ENCODE measurements at places on chromosomes 7 and 10.

- no peaks in the 10 kb centered on the region for H3K36me3 ChIP-seq
- H3K27ac ChIP-seq = no peak overlapping the region
- peaks cover 13% of the 10 kb centered on the region for H3K4me1 ChIP-seq
- no peak for DNase-seq
These were observed 218.9 kb downstream of the DOCK4 start for GRCh38 chr7:111987115-111987826.

GRCh38 chr7:95342642-95343307, 18.4 kb upstream of the PON1 start:
- no peaks in the 10 kb centered on the region for H3K36me3 ChIP-seq
- no peak overlapping the region for H3K27ac ChIP-seq
- H3K27me3 ChIP-seq = no peaks in the 10 kb centered on the region
- H3K4me3 ChIP-seq = no peak overlapping the region
- DNase-seq = no peak

DNA sequence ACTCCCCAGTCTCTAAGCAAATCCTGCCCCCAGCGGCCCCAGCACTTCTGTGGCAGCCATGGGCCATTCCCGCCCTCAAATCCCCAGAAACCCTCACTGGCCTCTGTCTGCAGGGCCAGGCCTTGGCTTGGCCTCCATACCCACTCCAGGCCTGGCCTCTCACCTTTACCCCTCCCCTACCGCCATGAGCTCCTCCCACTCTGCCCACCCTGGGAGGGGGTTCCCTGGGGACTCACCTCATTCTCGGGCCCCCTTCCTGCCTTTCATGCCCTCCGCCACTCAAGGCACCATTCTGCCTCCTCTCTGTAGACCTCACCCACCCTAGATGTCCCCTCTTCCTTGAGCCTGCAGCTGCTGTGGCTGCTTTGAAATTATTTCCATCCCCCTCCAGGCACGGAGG, 41.0 kb downstream of the PRF1 start:
- no peak overlapping the region for H3K4me3 ChIP-seq
- no peaks in the 10 kb centered on the region for H3K27me3 ChIP-seq
- no peaks in the 10 kb centered on the region for H3K4me1 ChIP-seq
- H3K36me3 ChIP-seq = no peaks in the 10 kb centered on the region
- DNase-seq = no peak

- H3K27ac ChIP-seq = no peak overlapping the region
- DNase-seq = no peak
- H3K4me1 ChIP-seq = peaks cover 35% of the 10 kb centered on the region
- H3K4me3 ChIP-seq = no peak overlapping the region
These were observed 4.9 kb downstream of the TMEM270 start for GRCh38 chr7:73865738-73866445.

GRCh38 chr10:130816116-130816901, 495.2 kb downstream of the TCERG1L start:
- no peaks in the 10 kb centered on the region for H3K27me3 ChIP-seq
- no peak overlapping the region for H3K4me3 ChIP-seq
- no peaks in the 10 kb centered on the region for H3K4me1 ChIP-seq
